ENCODE measurements at places on chromosomes 4 and X.

DNA sequence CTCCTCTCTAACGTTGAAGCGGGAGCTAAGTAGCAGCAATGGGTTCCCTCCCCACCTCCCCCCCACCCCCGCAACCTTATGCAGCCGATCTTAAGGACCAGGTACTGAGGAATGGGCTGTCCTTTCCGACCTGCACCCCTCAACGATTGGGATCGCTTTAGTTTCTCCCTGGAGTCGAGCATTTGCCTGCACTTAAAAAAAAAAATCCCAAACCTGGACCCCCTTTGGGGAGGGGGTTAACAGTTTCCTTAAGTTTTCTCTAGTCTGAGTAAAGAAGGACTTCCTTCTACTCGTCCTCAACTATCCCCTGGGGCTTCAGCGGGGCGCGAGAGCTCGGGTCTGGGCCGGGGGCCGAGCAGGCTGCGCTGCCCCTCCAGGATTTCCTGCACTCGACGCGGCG lies 25.7 kb upstream of the BCORL1 start:
- DNase-seq = no peak

DNA sequence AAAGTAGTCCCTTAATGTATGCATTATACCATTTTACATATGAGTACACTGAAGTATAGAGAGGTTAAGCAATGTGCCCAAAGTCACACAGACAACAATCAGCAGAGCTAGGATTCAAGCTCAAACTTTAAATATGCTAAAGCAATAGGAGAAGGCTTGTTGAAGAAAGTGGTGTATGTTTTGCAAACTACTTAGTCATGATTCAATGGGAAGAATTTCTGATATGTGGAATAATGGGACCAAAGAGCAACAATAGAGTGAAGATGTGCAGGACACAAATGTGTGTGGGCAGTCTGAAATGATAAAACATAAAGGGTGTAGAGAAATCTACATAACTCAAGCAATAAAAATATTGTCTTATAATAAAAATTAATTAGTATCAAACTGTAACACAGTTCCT lies 109.0 kb upstream of the ARSJ start:
- DNase-seq = no peak

- no peak for DNase-seq
Observed at GRCh38 chrX:123696334-123696733, 36.5 kb downstream of the THOC2 start.

DNA sequence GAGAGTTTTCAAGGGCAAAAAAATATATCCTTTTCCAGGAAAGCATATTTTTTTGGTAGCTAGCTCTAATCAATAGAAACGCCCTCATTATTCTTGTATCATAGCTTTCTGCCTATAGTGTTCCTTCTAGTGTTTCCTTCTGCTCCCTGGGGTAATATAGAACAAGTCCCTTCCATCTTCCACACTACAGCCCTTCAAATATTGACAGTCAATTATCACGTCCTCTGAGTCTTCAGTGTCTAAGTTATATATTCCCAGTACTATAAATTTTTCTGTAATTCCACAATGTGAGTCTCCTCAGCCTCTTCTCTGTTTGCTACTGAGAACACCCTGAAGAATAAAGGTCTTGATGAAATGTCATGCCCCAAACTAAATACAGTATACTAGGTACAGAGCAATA lies 1088.0 kb upstream of the PCDH7 start:
- no peak for DNase-seq

DNA sequence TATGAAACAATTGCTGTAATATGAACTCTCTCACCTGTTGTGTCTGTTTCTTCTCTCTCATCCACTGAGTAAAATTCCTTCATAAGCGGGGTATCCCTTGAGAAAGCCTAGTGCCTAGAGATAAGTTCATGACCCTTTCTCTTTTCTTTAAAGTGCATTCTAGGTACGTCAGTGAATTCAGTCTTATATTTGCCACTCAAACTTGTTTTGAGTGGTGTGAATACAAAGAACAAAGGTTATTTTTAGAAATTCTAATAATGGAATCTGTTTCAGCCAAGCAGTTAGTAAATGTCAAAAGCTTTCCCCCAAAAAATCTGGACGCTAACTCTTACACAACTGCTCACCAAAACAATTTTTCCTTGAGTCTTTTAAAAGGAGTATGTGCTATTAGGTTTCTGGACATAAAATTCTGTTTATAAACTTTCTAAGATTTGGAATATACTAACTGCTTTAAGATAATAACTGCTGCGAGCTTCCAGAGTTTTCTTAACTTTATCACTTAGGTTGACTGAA lies 112.0 kb downstream of the VEGFC start:
- no peak for DNase-seq

DNA sequence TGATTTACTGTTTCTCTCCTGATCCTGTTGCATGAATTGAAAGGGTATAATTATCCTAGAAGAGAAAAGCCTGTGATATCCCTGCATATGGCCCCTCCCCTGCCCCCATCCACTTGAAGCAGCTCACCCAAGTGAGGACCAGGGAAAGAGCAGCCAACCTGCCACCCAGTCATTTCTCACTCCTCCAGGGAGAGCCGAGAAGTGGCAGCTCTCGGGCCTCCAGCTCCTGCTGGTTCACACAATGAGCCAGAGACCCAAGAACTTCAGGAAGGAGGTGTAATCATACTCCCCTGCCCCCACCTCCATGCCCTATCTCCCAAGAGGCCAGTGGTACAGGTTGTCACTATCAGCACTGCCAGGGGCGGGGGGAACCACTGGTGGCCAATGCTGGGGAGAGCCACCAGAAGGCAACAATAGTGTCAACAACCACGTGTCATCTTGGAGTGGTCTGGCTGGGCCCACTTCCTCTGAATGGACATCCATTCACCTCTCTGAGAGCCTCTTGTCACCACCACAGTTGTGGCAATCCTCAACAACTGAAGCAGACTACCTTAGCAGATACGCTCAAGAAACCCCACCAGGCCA lies 42.9 kb downstream of the APOO start:
- DNase-seq = no peak

- DNase-seq = no peak
Observed at GRCh38 chr4:8324640-8325239, 55.2 kb downstream of the HTRA3 start.

DNA sequence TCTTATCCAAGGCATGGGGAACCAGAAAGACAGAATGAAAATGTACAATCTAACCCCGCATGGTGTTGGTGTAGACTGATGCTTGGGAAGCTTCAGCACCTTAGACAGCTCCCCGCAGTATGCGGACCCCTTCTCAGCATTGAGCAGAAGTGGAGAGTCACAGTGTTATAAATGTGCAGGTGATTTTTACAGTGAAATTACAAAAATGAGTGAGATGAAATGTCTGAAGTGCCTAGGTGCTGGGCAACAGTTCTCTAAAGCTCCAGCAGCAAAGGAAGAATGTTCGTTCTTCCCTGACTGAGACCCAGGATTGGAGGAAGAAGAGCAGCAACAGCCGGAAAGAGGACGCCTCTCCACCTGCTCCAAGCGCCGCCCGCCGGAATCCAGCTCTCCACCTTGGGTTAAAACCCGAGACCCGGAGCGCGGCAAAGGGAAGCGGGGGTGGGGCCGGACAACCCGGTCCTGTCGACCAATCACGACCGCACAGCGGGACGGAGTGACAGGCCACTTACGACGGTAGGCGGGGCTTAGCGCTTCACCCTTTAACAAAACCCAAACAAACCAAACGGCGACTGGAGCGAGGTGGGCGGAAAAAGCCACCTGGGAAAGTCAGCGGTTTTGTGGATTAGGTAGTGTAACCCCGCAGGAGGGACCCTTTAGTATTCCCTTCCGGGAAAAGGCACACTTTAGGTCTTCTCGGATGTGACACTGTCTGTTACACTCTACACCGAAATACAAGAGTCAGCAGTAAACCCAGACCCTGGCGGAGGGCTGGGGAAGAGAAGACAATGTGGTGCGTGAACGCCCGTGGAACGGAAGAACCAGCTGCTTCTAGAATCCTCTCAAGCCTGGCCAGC lies at the start of gene GLRA3:
TSS of gene GLRA3 (minus strand) at position 403 of the 857 bp plus-strand sequence. CDS start 436 bp downstream, outside the sequence.
- DNase-seq = peak; percentile 15

DNA sequence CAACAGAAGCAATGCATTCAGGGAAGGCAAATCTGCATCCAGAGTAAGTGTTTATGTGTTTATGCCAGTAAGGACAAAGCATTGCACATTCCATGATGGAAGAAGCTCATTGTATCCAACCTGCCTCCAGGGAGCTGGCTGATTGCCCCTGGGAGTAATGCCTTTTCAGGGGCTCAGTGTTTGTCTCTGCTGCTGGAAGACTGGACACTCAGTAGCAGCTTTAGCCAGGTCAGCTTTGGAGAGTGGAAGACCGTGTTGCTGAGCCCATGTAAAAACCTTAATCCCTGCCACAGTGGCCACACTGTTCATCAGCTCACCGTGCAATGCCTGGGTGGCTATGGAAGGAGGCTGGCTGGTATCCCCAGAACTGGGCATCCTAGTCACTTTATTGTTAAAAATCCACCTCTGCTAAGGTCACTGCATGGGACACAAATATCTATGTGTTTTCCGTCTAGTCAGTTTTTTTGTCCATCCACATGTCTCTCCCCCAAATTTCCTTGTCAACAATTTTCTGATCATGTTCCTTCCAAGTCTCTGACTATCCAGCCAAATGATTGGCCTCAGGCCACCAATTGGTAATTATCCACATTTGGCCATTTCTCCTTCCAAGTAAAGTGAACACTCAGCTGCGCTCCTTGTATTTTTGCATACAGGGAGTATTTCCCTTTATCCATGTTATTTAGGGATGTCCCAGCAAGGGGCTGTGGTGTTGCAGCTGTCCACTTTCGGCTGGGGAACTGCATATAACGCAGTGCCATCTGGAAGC lies 2044.5 kb upstream of the AGA start:
- DNase-seq = no peak

GRCh38 chrX:46333550-46333949 lies 211.7 kb downstream of the ZNF674 start:
- no peak for DNase-seq

DNA sequence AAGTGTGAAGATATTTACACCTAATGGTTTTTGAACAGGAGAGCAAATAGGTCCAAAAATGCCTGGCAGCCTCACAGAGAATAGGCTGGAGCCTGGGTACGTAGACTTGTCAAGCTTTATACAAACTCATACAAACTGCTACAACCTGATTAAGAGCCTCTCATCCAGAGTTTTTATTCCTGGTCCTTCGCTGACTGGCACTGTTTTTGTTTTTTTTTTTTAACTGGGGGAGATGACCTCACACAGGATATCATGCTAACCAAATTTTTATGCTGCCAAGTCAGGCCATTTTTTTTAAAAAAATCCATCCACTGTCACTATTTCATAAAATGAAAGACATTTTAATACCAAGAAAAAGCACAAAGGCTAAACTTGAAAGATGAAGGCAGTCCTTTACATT lies 1.9 kb downstream of the FAM114A1 start:
- peak; percentile 24 for DNase-seq

DNA sequence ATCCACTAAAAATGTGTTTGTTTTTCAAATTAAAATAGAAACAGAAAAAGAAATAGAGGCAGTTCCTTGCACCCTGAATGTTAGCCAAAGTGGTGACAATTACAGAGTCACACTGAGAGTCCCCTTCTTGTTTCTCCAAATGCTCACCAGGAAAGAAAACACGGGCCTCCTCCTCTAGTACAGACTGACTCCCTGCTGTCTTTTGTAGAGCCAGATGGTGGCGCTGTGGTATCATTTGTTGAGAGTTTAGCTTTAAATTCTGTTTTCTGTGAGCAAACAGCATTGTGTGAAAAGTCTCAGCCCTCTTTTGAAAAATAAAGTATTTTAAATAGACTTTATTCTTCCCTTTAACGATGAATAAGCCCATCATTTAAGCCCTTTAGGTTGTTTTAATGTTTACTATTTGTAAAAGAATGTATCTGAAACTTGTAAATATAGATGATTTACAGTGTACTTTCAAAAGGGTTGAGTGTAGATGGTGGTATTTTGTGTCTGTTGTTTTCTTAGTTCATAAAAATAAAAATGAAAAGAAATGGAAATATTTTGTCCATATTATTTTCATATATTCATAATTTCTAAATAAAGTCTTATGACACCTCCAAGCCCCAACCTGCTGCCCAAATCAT lies 36.9 kb upstream of the ATOH1 start:
- DNase-seq = peak; percentile 58

- no peak for DNase-seq
Observed at GRCh38 chr4:108036213-108036612, 46.5 kb downstream of the HADH start.

DNA sequence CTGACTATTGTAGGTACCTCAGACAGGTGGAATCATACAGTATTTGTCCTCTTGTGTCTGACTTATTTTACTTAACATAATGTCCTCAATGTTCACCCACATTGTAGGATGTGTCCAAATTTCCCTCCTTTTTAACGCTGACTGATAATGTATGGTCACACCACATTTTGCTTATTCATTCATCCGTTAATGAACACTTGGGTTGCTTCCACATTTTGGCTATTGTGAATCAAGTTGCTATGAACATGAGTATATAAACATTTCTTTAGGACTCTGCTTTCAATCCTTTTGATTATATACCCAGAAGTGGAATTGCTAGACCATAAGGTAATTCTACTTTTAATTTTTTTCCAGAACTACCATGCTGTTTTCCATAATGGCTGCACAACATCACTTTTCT lies 87.0 kb upstream of the NDP start:
- no peak for DNase-seq

DNA sequence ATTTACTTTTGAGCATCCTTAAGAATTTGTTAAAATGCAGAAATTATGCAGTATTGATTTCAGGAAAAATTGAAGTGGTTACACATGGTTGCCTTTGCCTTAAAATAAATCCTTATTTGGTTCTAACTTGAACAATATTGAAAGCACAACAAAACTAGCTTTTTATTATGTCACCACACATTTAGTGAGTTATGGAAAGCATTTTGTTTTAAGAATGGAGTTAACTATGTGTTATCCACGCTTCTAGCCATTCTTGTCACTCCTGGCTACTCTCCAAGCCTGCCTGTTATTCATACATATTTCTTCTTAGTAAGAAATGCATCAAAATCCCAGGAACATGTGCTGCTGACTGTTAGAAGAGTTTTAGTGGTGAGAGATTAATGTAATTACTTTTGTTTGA lies 73.9 kb downstream of the FAT4 start:
- DNase-seq = no peak

DNA sequence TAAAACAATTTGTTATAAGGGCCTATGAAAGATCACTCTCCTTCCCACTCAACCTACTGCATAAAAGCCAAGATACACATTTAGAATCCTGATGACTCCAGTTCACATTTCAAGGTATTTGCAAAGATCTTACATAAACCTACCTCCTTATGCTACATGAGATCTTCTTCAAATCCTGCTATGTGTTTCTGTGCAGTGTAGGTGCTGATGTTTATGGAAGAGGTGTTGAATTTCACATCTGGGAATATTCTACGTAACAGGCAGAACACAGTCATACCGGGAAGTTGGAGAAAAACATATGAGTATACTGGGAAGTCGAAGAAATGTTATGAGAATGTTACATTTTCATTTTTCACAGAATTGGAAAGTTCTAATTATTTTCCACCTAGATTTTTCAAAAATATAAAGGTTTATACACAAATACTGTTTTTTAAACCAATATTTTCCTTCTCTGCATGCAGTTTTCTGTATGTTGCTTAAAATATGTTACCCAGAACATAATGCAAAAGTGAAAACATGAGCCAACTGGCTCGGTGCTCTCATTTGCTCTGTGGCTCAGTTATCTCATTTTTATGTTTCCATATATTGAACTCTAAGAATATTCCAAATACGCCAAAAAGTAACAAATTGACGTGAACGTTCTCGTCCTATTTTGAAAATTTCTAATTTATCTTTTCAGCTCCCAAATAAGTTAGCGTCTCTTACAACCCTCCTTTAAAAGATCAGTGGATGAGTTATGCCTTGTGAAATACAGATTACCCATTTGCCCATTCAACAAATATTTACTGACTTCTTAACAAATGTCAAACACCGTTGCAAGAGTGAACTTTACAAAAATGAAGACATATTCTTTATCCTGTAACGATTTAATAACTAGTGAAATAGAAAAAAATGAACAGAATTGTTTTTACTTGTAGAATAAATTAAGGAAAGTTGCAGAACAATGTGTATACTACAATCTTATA lies 899.3 kb downstream of the STIM2 start:
- no peak for DNase-seq
